Fibroblast of lung (primary cell): ENCODE measurements at places on chromosomes 7 and 10. TPM values are rescaled to one million over a fixed set of nuclear protein-coding genes. Genes with fewer than 3 reads are reported as not detected.

GRCh38 chr10:13659887-13660550 is 73.3 kb downstream of the PRPF18 start:
- DNase-seq: peak; percentile 48

DNA sequence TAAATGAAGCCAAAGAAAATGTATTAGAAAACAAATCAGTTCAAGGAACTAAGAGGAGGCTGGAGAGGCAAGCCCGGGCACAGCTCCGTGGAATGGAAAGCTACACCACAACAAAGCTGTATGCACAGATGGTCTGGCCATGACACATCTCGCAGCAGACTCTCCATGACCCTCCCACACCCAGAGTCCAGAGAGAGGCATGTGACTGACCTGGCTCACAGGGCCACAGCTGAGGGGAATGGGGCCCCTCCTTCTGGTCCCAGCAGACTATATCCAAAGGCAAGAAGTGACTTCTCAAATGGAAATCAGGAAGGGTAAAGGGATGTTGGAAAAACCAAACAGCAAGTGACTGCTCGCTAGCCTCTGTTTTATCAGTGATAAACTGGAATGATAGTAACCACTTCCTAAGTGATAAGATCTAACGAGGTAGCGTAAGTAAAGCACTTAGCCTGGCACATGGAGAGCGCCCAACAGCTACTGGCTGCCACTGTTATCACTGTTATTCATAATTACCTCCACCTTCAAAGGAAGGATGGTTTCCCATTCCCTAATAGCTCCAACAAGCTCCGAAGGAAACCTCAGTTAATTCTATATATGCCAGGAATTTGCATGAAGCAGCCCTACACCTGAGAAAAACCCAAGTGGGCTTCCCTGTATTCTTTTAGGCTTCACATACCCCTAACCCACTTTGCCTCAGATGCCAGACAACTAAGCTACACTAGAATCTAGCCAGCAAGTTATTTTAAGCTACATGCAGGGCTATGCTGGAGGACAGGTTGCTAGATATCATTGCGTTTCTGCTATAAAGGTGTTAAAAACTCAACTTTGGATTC is 8.4 kb downstream of the OSBPL3 start:
- DNase-seq: peak; percentile 93

DNA sequence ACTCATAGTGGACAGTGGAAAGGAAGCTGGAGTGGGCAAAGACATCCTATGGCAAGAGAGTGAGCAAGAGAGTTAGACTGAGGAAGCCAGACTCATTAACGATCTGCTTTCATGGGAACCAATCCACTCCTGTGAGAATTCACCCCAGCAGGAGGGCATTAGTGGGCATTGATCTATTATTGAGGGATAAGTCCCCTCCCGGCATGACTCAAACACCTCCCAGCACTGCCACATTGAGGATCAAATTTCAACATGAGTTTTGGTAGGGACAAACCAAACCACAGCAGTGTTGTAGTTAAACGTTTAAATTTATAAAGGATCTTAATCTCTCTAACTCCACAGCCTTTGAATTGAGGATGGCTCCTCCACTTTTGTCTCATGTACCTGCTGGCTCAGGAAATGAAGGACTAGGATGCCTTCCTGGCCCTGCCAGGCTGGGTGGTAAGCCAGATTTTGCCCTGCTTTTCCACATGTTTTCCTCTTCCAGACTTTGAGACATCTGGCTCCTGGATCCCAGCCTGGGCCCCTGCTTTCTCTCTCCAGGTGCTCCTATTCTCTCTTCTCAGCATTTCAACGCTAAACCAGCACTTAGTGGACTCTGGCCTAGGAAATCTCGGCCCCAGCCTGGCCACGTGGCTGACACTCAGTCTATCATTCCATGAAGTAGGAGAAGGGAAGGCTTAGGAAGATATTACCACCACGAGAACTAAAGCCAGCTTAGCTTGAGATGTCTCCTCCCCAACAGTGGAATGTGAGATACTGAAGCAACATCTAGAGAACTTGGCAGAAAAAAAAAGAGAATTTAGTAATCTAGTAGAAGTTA is 96.5 kb upstream of the PIP4K2A start:
- peak; percentile 21 for DNase-seq

DNA sequence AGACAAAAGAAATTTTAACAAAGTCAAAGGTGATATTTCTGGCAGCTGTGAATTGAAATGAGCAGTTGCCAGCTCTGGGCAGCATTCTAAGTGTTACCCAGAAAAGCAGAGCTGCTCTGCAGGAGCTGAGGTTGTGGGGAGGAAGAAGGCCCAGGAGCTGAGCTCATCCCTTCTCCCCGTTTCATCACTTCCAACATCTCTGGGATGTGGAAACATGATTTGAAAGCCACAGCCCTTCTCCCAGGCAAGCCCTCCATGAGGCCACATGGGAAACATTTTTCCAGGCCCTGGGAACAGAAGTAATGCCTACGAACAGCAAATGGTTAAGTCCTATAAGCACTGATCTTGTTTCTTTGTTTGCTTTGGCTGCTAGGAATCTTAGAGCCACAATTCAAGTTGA is 10.9 kb upstream of the DMBT1 start:
- no peak for DNase-seq

DPP6 gene
- total RNA-seq: not detected in 2 replicates

CUZD1 gene
- 0.50 and 0.51 TPM in 2 replicates for total RNA-seq

PDGFA gene
- total RNA-seq: 10.8 and 13.5 TPM in 2 replicates

GRCh38 chr10:3668276-3668965 is 116.6 kb downstream of the KLF6 start:
- peak; percentile 91 for DNase-seq

DNA sequence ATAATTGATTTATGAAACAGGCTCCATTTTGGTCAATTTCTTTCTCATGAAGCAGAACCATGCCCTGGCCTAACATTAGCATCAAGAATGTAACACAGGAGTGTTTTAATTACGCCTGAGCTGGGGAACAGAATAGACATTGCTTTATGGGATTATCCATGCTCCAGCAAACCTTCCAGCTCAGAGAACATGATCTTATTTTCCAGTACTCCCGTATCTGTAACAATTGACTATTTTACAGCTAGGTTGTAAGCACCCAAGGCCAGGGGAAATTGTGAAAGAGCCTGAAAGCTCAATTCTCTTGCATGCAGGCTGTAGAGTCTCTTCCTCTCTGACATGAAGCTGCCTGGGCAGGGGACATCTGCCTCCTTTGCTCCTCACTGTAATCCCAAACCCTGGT is 30.8 kb upstream of the CRYGN start:
- no peak for DNase-seq

PNLIPRP1 gene
- total RNA-seq: not detected in 2 replicates

DNA sequence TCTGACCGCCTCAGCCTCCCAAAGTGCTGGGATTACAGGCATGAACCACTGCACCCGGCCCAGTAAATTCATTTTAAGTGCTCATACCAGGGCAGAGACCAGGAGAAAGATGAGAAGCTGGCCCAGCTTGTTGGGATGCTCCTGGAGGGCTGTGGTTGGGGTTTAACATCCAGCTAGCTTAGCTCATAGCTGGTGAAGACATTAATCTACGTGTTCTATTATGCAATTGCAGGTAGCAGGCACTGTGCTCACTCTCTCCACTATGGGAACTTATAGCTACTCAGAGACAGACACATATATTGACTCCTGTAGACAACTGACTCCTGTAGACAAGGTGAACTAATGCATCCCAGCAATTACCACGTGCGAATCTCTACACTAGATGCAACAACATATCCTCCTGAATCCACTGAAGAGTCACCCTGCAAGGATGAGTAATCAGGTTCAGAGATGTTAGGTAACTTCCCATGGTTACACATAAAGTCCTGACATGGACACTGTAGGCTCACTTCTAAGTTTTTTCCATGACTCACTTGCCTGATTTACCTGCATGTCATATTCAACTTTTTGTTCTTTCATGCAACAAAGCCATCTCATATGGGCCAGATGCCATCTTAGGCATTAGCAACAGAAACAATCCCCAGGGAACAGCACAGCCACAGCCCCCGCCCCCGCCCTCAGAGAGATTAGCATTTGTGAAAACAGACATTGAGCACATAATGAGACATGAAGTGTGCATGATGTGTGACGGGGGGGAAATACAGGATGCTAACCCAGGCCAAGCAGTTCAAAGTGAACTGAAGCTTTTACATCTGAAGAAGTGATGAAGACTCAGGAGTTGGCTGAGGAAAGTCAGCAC is 37.2 kb downstream of the ERLIN1 start:
- peak; percentile 53 for DNase-seq

- DNase-seq: no peak
These were observed 34.0 kb upstream of the INSIG1 start for GRCh38 chr7:155263581-155264143.
